ENCODE measurements at places on chromosomes 3 and 15. TPM values are rescaled to one million over a fixed set of nuclear protein-coding genes. Genes with fewer than 3 reads are reported as not detected.

DNA sequence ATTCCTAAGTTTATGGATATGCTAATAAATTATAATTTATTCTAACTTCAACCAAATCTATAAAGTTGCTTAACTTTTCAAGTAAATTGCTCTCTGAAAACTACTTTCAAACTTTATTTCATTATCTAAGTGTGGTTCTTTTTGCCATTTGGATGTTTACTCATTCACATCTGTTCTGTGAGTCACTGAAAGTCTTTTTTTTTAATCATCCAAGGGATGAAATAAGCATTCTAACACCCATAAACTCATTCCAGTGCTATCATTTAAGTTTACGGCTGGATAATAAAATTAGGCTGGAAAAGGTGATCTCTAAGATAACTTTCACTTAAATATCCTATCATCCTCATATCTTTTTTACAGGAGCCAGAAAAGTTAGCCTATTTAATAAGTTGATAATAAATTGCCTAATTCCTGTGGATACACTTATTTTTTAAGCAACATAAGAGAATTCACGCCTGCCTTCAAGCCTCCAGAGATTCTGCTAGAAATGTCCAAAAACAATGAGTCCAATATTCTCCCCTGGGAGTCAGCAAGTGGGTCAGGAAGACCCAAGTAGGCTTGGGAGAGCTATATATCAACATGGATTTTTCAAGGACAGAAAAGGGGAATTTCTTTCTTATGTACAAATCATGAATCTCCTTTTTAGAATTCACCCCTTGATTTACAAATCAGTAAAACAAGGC is 25.8 kb downstream of the SCG3 start:
- H3K4me1 ChIP-seq, result no peaks in the 10 kb centered on the region
- no peaks in the 10 kb centered on the region for H3K27me3 ChIP-seq
- H3K27ac ChIP-seq, result no peak overlapping the region
- no peaks in the 10 kb centered on the region for H3K36me3 ChIP-seq
- no peak for DNase-seq

EPHB1 gene
- 2.3 TPM for total RNA-seq

DNA sequence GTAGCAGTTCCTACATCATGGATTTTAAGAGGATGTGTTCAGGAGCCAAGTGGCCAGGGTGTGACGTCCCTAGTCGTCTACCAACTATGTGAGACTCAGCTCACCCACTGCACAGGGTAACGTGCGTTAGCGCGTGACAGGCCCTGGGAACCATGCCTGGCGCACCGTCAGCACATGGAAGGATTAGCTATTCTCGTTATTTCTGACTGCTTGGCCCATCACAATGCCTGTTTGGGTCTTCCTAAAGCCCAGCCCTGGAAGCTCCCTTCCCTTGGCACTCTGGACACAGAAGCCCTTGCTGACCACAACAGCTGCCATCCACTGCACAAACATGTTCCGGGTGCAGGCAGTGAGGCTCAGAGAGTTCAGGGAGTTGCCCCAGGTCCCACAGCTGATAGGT is 91.0 kb upstream of the RPL32 start:
- H3K4me1 ChIP-seq, result no peaks in the 10 kb centered on the region
- H3K4me3 ChIP-seq, result no peak overlapping the region
- peaks cover 11% of the 10 kb centered on the region for H3K36me3 ChIP-seq
- H3K27me3 ChIP-seq, result no peaks in the 10 kb centered on the region
- H3K27ac ChIP-seq, result no peak overlapping the region

GABRR3 gene
- total RNA-seq, result not detected

- no peaks in the 10 kb centered on the region for H3K36me3 ChIP-seq
- no peak overlapping the region for H3K4me3 ChIP-seq
- peaks cover 5% of the 10 kb centered on the region for H3K4me1 ChIP-seq
- peaks cover 2% of the 10 kb centered on the region for H3K27me3 ChIP-seq
- DNase-seq, result no peak
- H3K27ac ChIP-seq, result no peak overlapping the region
Observed at GRCh38 chr15:74240897-74241614, 4.9 kb downstream of the CCDC33 start.

All from prostate gland (tissue), 2 donors.